ENCODE measurements at places on chromosomes 13 and 19. TPM values are rescaled to one million over a fixed set of nuclear protein-coding genes. Genes with fewer than 3 reads are reported as not detected.

GRCh38 chr19:18832306-18833140 lies 764 bp downstream of the UPF1 start:
- no peak for DNase-seq
- H3K27ac ChIP-seq: peak overlapping the region; percentile 84
- H3K36me3 ChIP-seq: peaks cover 5% of the 10 kb centered on the region

SMIM44 gene
- total RNA-seq: not detected

ZSCAN4 gene
- not detected for total RNA-seq

ACER1 gene
- not detected for total RNA-seq

DNA sequence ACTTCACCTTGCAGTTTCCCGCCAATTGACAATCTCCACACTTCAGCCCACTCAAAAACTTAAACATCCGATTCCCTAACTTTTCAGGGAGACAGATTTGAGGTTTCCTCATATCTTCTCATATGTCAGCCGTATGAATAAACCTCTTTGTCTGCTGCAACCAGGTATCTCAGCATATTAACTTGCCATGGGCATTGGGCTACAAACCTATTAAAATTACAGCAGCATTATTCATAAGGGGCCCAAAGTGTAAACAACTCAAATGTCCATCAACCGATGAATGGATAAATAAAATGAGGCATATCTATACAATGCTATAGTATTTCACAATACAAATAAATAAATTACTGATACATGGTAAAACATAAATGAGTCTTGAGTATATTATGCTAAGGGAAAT lies 179.4 kb upstream of the ATXN8OS start:
- H3K27me3 ChIP-seq: peaks cover 3% of the 10 kb centered on the region
- no peaks in the 10 kb centered on the region for H3K4me1 ChIP-seq
- H3K36me3 ChIP-seq: no peaks in the 10 kb centered on the region
- no peak overlapping the region for H3K4me3 ChIP-seq

DNA sequence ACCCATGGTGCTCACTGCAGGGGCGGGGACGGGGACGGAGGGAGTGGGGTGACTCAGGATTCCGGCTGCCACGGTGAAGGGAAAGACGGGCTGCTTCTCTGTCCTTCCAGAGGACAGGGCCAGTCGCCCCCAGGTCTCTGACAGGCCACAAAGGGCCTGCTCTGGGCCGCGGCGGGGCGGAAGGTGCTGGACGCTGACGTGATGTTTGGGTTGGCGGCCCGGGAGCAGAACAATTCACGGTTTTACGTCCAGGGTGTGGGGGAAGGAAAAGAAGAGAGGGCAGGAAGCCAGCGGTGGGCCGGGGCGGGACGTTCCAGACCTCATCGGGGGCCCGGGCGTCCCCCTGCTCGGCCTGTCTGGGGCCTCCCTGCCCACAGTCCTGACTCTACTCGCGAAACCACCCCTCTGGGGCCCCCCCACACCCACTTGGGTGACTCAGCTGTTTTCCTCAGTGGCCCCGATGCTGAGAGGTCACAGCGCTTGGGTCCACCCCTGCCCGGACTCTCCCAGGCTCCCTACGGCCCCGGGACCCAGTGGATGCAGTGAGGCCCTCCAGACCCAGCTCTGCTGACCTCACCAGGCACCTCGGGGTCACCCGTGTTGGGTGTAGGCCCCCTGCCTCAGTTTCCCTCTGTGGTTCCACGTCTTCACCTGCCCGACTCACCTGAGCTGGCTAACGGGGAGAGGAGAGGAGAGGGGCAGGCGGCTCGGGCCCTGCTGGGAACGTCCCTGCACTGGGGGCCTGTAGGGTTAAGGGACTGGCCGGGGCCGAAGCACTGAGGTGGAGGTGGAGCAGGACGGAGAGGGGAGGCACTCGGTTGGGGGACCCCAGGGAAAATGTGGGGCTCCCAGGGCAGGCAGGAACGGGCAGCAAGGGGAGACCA lies 29.2 kb downstream of the PIP5K1C start:
- H3K4me3 ChIP-seq: peak overlapping the region; percentile 66
- H3K27ac ChIP-seq: peak overlapping the region; percentile 98
- peaks cover 2% of the 10 kb centered on the region for H3K36me3 ChIP-seq

CRLF1 gene
- 15.3 TPM for total RNA-seq

DNA sequence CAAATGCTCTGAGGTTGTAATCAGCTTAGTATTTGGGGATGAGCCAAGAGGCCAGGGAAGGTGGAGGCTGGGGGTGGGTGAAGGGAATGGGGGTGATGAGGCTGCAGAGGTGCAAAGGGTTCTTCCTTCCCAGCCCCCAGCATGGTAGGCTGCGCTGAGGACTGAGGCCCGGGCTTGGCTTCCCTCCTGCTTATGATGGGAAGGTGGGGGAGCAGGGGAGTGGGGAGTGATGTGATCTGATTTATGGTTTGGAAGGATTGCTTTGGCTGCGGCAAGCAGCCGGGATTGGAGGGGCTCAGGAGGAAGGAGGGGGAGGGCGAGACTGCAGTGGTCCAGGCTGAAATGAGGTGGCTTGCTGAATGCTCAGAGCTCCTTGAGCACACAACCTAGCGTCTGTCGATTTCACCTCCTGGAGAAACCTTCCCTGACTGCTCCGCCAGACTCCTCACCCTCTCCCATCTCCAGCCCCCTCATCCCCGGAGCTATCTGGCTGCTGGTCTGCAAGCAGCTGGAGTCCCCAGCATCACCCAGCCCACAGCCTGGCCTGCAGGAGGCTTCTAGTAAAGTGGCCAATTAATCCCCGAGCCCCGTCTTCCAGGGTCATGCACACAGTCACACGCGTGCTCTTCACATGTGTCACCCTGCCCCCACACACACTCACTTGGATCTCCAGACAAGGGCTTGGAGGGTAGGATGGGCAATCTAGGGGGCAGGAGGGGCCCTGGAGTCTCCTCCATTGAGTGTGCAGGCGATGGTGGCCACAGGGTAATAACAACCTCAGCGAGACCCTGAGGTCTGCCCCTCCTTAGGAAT lies 757 bp upstream of the CLEC11A start:
- H3K4me3 ChIP-seq: peak overlapping the region; percentile 37
- H3K27me3 ChIP-seq: peaks cover 17% of the 10 kb centered on the region
- no peak for DNase-seq
- no peak overlapping the region for H3K27ac ChIP-seq
- no peaks in the 10 kb centered on the region for H3K36me3 ChIP-seq

DNA sequence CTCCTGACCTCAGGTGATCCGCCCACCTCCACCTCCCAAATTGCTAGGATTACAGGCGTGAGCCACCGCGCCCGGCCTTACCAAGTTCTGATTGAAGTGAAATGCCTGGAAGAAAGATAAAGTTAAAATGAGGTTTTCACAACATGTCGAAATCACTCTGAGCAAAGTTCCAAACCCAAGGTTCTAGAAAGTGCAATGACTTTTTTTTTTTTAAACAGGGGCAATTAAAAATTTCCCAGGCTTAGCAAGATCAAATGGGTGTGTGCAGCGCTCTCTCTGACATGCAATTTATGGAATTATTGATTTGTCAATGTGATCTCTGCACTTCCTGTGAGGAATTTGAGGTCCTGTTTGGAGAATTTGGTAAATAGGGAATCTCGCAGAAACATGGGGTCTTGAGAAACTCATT lies 12.8 kb upstream of the MAP2K2 start:
- DNase-seq: no peak
- H3K4me3 ChIP-seq: no peak overlapping the region
- no peak overlapping the region for H3K27ac ChIP-seq
- H3K4me1 ChIP-seq: peaks cover 9% of the 10 kb centered on the region
- no peaks in the 10 kb centered on the region for H3K27me3 ChIP-seq

All from chondrocyte (in vitro differentiated cells).